ENCODE measurements at places on chromosomes 11 and 22.

GRCh38 chr11:121446752-121447156 lies 5.4 kb upstream of the SORL1 start:
- no peak for DNase-seq

DNA sequence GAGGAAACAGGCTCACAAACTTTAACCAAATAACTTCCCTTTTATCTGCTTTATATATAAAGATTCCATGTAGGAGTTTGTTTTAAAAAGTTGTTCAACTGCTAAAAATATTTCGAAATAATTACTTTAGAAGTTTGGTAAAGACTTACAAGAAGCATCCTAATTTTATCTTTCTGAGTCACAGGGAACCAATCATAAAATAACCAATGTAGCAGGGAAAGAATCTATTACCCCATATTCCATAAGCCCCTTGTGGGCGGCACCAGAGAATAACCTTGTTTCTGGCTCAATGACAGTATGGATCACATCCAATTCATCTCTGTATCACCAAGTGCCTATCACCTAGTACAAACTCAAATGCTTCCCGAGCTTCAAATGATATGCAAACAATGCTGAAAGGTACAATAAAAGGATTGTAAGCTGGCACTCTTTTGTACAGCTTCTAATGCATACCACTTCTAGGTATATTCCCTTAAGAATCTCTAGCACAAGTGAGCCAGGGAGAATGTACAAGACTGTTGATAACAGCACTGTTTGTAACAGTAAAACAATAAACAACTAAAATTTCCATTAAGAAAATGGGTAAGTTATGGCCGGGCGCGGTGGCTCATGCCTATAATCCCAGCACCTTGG lies 158.4 kb downstream of the ATG16L2 start:
- DNase-seq: no peak

GRCh38 chr11:80239217-80239616 lies 798.4 kb upstream of the TENM4 start:
- no peak for DNase-seq

- DNase-seq: peak; percentile 88
Observed at GRCh38 chr22:29883045-29883774, at the start of gene MTMR3. Gene MTMR3, plus strand, starts transcription at chr22:29883174. Its CDS starts 87,886 bp downstream, at chr22:29971060.

DNA sequence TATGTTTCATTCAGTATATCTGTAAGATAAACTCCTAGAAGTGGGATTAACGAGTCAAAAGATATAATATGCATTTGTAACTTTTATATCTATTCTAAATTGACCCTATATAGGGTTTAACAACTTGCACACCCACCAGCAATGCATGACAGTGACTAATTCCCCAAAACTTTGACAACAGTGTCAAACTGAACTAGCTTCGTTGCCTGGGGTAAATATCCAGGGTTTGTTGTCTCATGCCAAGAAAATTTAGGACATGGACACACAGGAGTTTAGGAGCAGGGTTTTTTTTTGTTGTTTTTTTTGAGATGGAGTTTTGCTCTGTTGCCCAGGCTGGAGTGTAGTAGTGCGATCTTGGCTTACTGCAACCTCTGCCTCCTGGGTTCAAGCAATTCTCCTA lies 5.1 kb downstream of the SNU13 start:
- DNase-seq: no peak

GRCh38 chr22:29095459-29095858 lies 22.6 kb downstream of the KREMEN1 start:
- no peak for DNase-seq

GRCh38 chr11:12835286-12835685 lies 161.1 kb downstream of the TEAD1 start:
- DNase-seq: no peak

DNA sequence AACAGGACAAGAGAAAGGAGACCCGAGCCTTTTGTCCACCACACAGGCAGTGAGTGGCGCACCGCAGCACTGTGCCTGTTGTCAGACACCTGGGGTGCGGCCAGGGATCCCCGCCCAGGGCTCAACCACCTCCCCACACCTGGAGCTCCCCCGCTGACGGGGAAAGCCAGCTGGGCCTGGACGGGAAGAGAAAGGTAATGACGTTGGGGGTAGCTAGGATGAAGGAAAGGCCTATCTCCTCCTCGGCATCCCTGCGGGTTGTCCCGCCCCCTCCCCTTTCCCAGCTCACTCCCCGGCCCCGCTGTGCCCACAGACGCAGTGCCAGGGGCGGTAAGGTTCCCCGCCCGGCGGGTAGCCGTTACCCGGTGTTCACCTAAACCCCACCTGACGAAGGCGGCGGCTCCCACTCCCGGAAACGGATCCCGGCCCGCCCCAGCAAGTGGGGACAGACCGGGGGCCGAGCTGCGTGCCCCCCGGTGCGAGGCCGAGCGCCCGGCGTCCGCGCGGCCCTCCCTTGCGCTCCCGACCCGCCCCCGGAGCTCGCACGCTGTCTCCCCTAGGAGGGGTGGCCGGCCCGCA lies 495 bp downstream of the HYOU1 start:
- peak; percentile 44 for DNase-seq

DNA sequence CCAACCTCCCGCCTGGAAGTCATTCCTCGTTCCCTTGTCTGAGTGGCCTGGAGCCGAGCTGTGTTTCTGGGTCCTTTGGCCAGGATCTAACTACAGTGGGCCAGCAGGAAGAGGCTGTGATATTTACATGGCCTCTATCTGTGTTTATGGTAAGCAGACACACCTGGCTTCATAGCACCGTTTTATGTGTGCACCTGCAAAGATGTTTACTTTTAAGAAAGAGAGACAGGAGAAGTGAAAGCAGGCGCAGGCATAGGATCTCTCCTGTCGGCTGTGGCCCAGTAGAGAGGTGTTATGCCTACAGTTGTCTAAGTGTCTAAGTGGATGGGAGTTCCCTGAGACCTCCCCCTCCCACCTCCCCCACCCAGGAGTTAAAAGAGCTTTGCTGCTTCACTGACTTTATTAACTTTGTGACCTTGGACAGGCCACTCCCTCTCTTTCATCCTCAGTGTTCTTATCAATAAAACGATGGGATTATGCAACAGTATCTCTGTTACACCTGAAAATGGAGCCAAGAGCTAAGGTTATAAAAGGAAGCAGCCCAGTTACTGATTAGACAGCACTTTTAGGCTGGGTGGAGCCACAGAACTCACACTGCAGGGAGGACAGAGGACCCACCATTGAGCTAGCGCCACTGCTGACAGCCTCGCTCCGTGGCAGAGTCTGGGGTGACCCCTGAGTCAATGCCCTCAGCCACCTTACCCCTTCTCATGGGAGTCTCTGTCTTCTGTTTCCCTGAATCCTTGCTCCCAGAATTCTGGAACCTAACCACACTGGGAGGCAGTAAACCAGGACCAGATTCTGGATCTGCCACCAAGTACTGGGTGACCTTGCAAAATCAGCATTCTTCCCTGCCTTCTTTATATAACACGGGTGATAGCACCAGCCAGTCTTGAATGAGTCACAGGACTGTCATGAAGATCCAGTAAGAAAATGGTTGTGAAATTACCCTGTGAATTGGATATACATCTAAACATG lies 22.0 kb downstream of the ST14 start:
- no peak for DNase-seq

- DNase-seq: no peak
Observed at GRCh38 chr22:19762568-19763457, 2.2 kb downstream of the TBX1 start.

- DNase-seq: no peak
Observed at GRCh38 chr11:19905280-19905853, 192.7 kb downstream of the NAV2 start.

DNA sequence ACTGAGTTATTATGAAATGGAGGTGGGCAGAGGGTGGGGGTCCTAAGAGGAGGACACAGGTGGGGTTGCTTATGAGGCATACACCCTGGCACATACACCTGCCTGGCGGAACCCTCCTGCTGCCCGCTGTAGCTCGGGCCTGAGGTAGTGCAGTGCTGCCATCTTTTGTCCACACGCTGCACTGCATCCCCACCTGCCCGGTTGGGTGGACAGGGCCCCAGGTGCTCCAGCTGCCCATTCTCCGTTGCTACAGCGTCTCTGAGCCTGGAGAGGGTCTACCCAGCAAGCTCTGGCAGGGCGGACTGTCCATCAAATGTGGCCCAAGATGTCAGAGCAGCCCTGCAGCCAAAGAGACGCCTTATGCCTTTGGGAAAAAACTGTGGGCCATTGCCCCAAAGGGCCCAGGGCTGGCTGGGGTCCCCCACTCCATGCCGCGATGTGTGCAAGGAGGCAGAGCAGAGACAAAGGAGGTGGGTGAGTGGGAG lies 131.2 kb downstream of the BUD13 start:
- DNase-seq: no peak

DNA sequence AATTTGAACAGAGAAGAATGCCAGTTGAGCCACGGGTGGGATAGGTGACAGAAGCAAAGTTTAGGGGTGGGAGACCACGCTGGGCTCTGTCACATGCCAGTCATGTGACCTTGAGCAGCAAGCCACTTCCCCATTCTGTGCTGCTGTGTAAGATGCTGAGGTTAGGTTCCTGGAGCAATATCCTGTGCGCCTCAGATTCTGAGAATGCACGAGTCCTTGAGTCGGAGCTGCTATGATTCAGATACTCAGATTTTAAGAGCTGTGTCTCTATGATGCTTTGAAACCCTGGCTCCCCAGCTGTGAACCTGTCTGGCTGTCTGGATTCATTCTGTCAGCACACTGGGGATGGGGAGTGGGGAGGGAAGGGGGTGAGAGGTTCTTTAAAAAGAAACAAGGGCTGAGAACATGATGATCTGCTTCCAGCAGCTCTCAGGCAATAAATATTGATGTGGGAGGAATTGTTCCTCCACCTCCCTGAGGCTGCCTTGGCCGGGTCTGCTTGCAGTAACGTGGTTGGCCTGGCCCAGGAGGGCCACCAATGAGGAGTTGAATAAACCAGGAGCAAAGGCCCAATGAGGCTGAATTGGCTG lies 24.0 kb downstream of the SLCO2B1 start:
- DNase-seq: peak; percentile 59

- DNase-seq: no peak
Observed at GRCh38 chr11:2389377-2390026, 11.0 kb upstream of the TSSC4 start.

DNA sequence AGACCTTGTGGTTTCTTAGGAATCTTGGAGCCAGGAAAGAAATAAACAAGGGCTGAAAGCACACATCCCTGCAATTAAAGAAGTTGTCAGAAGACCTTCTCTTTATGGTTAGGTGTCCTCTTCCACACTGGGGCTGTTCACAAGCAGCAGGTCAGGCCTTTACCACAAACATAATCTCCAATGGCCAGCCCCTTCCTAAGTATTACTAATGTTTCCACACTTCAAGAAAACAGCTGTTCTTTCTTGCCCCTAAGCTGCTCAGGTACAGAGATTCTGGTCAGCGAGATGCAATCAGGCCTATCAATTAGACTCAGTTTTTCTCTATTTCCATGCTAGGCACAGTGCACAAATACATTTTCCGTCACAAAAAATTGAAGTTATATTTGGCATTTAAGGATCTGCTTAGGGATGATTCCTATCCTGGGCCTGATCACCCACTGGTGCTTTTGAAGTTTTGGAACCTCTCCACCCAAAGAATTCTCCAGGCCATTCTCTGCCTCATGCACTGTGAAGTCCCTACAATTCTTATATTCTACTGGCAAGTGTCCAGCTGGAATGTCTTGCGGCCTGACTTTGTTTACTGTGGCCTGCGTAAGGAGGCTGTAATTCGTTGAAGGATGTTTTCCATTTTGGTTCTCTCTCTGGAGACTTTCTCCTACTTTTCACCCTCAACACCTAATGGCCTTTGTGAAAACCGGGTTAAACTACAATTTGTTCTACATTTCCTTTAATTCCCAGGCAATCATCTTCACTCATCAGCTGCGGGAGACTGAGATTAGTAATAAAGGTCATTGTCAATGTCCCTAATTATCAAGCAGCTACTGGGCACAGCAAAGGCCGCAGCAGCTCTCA lies 5.1 kb downstream of the PRAME start:
- no peak for DNase-seq

GRCh38 chr11:83982825-83983224 lies 696.7 kb upstream of the CCDC90B start:
- DNase-seq: no peak

Data from hypothalamus (tissue), 51 donors.